ENCODE measurements at places on chromosomes 12 and 14.
A peak's percentile ranks its signal among the peaks of the same experiment; 100 is the strongest.

- DNase-seq: no peak
Observed at GRCh38 chr12:73301530-73301929, 1029.4 kb downstream of the TRHDE start.

- DNase-seq: no peak
Observed at GRCh38 chr12:105231396-105231795, 4.6 kb downstream of the APPL2 start.

DNA sequence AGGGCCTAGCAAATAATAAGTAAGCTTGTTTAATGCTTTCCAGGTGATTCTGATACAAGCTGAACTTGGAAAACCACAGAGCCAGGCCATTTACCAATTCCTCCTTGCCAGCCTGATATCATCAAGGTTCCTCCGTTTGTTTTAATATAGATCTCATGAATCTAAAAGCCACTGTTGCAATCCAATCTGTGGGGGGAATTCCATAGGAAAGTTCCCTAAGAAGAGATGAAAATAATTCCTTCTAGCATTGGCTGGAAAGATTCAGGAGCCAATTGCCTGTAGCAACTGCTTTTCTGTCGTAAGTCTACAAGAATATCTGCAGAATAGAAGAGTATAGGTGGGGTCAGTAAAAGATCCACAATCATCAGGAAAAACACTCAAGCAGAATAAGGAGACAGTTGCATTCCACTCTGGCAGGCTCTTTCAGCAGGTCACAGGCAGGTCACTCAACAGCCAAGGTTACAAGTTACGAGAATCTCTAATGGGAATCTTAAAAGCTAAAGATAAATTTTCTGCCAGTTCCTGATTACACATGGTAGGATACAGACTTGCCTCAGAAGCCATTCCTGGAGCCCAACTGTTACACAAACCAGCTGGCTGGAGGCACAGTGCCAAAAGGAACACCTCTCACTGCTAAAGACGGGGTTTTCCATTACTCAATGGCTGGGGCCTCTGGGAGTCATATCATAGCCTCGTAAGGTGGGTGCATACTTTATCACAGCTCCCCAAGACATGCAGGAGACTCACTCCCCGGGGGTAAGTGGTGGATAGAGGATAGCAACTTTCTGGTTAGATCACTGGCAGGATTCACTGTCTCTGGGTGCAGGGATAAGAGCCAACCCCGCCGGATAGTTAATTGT is 43.6 kb downstream of the FGD6 start:
- DNase-seq: no peak

GRCh38 chr14:44353805-44354204 is 153.3 kb downstream of the FSCB start:
- DNase-seq: no peak

- DNase-seq: no peak
Observed at GRCh38 chr12:104219361-104219892, 3.8 kb downstream of the TXNRD1 start.

- DNase-seq: no peak
Observed at GRCh38 chr14:47596232-47596631, 79.2 kb downstream of the MDGA2 start.

DNA sequence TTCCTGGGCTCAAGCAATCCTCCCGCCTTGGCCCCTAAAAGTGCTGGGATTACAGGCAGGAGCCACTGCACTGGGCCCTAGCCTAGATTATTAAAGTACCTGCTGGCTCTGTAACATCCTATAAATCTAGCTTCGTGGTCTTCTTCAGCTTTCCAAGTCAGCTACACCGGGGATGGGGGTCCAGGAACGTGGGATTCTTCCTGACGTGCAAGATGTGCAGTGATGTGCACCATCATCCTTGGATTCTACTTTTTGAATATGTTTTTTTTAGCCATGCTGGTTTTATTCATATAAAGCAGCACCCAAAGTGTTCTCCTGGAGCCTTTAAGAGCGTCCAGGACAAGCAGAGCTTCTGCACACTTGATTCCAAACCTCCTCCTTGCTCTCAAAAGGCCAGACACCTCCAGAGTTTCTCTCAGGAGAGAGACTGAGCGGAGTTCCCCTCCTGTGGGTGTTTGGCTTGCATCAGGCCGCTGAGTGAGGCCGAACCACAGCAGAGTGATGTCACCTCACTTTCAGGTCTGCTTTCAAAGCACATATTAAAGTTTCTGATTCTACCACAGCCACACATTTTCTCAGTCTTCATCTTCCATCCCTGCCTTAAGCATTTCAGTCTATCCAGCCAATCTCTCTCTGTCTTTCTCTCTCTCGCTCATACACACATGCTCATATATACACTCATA is 33.4 kb downstream of the VCPKMT start:
- peak; percentile 88 for DNase-seq

GRCh38 chr14:27190296-27190695 is 592.5 kb upstream of the NOVA1 start:
- DNase-seq: no peak

DNA sequence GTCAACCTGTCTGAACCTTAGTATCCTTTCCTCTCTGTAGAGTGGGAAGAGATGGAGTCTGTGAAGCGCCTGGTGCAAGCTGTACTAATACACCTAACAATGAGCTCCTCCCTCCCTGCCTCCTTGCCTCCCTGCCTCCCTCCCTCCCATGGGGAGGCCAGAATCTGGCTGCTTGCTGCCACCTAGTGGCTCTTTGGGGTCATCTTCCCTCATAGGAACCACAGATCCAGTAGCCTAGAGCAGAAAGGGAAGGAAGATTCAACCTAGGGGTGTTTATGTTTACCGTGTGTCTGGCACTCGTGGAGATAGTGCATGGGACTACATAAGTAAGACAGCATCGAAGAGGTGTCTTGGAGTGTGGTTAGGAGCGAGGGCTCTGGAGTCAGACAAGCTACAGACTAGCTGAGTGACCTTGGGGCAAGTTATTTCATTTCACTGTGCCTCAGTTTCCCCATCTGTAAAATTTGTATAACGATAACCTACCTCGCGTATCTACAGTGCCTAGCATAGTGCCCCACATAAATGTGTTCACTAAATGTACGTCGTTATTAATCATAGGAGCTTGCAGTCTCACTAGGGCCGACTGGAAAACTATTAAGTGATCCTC is 35.5 kb upstream of the TSPAN9 start:
- DNase-seq: peak; percentile 66

DNA sequence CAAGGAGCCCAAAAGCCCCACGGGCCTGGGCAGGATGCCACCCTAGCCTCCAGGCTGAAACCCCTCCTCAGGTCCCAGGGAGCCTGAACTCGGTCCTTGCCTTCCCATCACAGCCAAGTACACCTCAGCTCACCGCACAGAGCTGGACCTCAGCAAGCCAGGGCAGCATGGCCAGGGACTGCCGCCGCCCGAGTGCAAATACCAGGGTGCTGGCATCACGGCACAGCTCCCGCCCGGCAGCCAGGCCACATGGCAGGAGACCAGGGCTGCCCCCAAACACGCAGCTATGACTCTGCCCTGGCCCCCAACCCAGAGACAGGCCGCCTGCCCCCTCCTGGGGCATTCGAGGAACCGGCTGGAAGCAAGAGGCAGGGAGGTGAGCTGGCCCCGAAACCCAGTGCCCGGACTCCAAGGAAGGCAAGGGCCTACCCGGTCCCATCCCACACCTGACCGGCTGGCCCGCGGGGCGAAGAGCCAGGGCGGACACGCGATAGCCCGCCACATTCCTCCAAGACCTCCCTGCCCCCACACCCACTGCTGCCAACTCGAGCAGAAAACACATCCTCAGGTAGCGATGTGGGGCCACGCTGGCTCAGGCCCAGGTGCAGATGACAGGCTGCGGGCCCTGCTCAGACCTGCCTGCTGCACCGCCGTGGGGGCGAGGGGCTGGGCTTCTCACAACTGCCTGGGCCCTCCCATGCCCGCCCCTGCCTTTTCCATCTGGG is 2.7 kb downstream of the JAG2 start:
- no peak for DNase-seq

GRCh38 chr14:65301862-65302539 is 110.5 kb upstream of the FUT8 start:
- no peak for DNase-seq

DNA sequence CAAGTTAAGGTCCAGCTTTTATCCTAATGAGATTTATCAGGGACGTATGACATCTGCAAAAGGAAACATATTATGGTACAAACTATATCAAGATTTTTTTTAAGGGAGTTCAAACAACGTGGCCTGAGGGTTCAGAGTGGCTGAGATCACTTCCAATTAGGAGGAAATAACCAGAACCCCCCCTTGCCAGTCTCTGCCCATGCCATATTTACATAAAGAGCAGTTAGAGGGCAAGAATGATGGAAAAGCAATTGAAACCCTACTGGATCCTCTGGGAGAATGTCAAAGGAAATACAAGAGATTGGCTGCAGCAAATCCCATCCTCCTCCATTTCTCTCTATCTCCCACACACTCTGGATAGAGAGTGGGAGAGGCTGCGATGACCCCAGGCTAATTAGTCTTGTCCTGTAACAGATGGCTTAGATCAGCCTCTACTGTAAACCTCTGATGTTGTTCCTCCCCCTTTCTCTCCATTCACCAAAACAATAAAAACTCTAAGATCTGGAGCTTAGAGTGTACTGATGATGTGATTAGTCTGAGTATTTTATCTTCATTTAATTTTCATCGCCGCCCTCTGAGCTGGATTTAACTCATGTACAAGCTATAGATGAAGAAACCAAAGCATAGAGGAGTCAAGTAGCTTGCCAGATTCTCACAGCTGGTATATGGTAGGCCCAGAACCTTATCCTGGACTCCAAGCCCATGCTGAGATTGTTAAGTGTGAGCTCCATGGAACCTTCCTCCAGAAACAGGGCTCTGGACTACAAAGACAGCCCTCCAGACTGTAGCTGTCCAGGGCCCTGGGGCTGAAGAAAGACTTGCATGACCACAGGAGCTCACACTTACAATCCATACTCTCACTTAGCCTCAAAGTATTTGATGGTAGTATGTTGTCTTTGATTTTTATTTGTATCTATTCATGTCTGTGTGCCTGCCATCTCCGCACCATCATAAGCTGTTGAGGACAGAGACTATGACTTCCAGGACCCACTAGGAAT is 54.1 kb upstream of the GNG2 start:
- DNase-seq: no peak

DNA sequence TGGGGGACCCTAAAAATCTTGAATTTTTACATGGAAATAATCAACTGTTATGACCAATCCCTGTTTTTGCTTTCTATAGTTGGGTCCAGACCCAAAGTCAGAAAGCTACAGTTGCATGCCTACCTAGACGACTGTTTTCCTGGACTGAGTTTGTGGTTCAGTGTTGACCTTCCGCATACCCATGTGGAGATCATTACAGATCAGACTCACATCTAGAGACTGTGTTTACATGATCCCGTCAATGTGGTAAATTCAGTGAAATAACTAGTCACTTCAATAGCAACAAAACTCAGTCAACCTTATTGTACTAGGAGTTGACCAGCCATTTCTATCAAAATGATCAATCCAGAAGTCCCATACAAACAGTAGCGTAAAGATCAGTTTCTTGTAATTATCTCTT is 257.6 kb downstream of the EGLN3 start:
- no peak for DNase-seq

DNA sequence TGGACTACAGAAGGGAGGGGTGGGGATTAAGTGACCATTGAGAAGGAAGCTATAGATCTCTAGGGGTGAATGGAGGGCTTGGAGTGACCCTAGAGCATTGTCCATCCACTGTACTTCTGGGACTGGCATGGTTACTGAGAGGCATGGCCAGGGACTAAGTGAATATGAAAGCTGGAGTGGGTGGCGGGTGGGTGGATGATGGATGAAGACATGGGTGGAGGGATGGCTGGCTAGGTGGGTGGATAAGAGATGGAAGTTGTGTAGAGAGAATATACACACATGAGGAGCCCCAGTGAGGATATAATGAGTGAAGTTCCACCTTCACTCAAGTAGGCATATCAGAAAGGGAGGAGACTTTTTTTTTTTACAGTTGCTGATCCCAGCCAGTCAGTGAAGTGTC is 65.5 kb upstream of the NRXN3 start:
- DNase-seq: no peak

- DNase-seq: no peak
Observed at GRCh38 chr12:26821212-26821701, 11.7 kb downstream of the ITPR2 start.

GRCh38 chr14:39912192-39913100 is 480.2 kb upstream of the FBXO33 start:
- DNase-seq: peak; percentile 4

DNA sequence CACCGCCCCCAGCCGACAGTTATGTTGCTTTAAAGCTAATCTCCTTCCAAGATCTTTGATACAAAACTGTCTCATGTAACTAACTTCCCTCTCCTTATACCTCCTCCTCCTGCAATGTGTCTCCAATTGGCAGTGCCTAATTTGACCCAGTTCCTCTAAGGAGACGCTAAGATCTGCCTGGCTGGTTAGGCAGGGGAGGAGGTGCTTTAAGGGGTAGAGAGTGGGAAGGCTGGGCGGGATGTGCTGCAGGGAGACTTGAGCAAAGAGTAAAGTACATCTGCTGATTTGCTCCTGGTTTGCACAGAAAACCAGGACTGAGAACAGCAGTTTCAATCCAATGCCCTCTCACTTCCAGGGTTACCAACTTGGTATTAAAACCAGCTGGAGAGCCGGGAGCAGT is 7.4 kb upstream of the IKZF4 start:
- DNase-seq: no peak

GRCh38 chr12:28966046-28966780 is 182.9 kb upstream of the FAR2 start:
- no peak for DNase-seq

DNA sequence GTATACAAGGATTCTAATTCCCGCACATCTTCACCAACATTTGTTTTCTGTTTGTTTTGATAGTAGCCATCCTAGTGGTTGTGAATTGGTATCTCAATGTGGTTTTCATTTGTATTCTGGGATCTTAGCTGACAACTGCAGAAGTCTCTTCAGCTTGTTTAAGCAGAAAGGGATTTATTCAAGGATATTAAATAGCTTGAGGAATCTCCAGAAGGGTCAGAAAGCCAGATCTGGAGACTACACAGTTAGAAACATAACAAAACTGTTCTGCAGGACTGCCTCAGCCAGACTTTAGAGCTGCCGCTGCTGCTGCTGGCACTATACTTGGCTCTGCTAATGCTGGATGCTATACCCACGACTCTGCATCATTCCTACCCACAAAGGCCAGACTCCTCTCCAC is 13.4 kb upstream of the CDKL1 start:
- DNase-seq: no peak

GRCh38 chr14:102922490-102923200 is at the start of gene AMN:
Gene AMN (plus strand): TSS chr14:102922663. CDS start chr14:102922689, 26 bp downstream.
- DNase-seq: no peak

GRCh38 chr12:110921262-110921661 is 883 bp upstream of the MYL2 start:
- no peak for DNase-seq

DNA sequence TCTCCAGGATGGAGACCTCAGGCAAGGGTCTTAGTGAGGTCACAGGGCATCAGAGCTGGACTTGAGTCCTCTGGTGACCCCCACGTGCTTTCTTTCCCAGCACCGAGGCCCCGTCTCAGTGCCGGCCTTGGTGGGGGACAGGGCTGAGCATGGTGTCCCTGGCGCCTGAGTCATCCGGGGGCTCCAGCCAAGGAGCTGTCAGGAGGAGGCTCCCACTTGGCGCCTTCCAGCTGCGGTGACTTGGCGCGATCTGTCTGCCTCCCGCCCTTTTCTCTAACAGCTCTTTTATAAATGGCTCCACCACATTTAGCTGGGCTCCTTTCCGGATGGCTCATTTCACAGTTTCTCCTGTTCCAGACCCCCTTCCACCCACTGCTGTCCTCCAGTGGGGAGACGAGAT is 60.4 kb downstream of the PRMT8 start:
- no peak for DNase-seq

All from activated CD4-positive, alpha-beta T cell treated with anti-CD3 and anti-CD28 coated beads, Interleukin-2, amount 50 U/mL, for 48 hours (primary cell).